ENCODE measurements at places on chromosomes 3 and 15. TPM values are rescaled to one million over a fixed set of nuclear protein-coding genes. Genes with fewer than 3 reads are reported as not detected.

GRCh38 chr15:90814191-90814821, 54.1 kb upstream of the FURIN start:
- H3K27me3 ChIP-seq: no peaks in the 10 kb centered on the region
- no peak overlapping the region for H3K4me3 ChIP-seq
- DNase-seq: no peak
- H3K4me1 ChIP-seq: peaks cover 10% of the 10 kb centered on the region
- no peaks in the 10 kb centered on the region for H3K36me3 ChIP-seq
- H3K27ac ChIP-seq: peak overlapping the region; percentile 9

DNA sequence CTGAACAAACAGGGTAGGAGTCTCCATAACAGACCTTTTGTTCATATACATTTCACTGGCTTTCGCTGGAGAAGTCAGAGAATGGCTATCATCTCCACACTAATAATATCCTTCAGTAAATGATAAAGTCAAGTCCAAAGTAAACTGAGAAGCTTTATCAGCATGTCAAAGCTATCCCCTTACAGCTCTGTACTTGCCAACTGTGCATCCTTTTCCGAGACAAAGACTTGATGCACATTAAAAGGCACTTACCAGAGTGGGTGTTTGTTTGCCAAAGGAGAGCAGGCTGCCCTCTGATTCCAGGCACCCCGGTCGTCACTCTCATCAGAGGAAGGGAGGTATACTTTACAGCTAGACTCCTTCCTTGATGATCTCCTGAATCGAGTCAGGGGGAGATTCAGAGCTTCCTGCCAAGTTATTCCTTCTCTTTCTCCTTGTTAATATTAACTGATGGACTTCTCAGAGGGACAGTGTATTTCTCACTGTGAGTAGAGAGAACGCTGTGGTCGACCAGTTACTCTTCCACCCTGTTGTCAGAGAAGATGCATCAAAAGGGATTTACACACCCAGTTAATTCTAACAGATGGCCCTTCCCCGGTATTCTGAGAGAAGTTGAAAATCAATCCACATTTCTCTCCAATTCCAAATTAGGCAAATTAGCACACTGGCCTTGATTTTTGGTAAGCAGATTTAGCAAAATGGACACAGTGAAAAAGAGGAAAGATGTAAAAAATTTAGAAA, 504.7 kb upstream of the NR2F2 start:
- DNase-seq: no peak
- no peak overlapping the region for H3K27ac ChIP-seq
- no peaks in the 10 kb centered on the region for H3K4me1 ChIP-seq
- no peaks in the 10 kb centered on the region for H3K27me3 ChIP-seq
- H3K4me3 ChIP-seq: no peak overlapping the region

The NGLY1 gene
- total RNA-seq: 154 TPM

DNA sequence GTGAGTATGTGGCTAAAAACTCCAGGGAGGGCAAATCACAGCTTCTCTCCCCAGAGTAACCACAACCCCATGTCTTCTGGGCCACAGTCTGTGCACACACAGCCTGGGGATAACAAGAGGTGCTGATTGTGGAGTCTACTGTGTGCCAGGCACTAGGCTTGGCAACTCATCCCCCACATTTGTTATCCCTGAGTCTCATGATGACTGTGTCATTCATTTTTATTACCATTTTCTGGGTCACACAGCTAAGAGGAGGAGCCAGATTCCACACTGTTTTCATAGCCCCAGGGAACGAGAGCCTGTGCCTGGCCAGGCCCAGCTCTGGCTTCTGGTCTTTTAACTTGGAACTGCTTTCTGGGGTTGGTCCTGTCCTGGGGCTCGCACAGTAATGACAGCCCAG, 34.5 kb downstream of the ESYT3 start:
- H3K27ac ChIP-seq: peak overlapping the region; percentile 33
- H3K36me3 ChIP-seq: no peaks in the 10 kb centered on the region
- H3K27me3 ChIP-seq: no peaks in the 10 kb centered on the region
- no peak overlapping the region for H3K4me3 ChIP-seq

The COX5A gene
- total RNA-seq: 135 TPM

- H3K36me3 ChIP-seq: no peaks in the 10 kb centered on the region
- H3K27ac ChIP-seq: no peak within 1 kb of the TSS
- peak; percentile 43 for DNase-seq
- no peak within 1 kb of the TSS for H3K4me3 ChIP-seq
- H3K27me3 ChIP-seq: peaks cover 74% of the 10 kb centered on the region
- H3K4me1 ChIP-seq: peaks cover 42% of the 10 kb centered on the region
Observed at GRCh38 chr15:28098766-28099554, at the start of gene OCA2. TSS of gene OCA2 (minus strand) at chr15:28099315. CDS start at chr15:28081874, 17,441 bp downstream.

DNA sequence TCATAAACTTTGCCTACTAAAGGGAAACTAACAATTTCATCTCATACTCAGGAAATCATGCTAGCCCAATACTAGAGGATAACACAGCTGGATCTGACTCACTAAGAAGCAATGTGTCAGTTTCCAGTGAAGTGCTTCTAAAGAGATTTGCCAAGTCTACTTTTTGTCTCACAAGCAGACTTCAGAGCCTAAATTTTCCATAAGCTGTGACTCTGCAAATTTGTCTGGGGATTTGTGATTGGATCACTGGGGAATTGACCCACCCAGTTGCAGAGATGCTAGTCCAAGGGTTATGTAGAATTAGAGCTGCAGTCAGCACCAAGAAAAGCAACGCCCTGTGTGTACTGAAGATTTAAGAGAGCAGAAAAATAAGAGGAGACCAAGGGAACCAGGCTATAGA, 647.1 kb downstream of the NTRK3 start:
- H3K27ac ChIP-seq: no peak overlapping the region
- H3K4me3 ChIP-seq: no peak overlapping the region
- no peaks in the 10 kb centered on the region for H3K36me3 ChIP-seq
- no peaks in the 10 kb centered on the region for H3K4me1 ChIP-seq
- no peaks in the 10 kb centered on the region for H3K27me3 ChIP-seq
- DNase-seq: no peak

GRCh38 chr3:190044142-190044541, 76.6 kb downstream of the P3H2 start:
- H3K27ac ChIP-seq: peak overlapping the region; percentile 60
- no peaks in the 10 kb centered on the region for H3K36me3 ChIP-seq
- H3K4me3 ChIP-seq: no peak overlapping the region
- H3K4me1 ChIP-seq: peaks cover 40% of the 10 kb centered on the region
- H3K27me3 ChIP-seq: no peaks in the 10 kb centered on the region

GRCh38 chr3:99576904-99577559, 61.4 kb upstream of the COL8A1 start:
- H3K27ac ChIP-seq: no peak overlapping the region
- no peak for DNase-seq
- no peaks in the 10 kb centered on the region for H3K4me1 ChIP-seq
- no peaks in the 10 kb centered on the region for H3K27me3 ChIP-seq

DNA sequence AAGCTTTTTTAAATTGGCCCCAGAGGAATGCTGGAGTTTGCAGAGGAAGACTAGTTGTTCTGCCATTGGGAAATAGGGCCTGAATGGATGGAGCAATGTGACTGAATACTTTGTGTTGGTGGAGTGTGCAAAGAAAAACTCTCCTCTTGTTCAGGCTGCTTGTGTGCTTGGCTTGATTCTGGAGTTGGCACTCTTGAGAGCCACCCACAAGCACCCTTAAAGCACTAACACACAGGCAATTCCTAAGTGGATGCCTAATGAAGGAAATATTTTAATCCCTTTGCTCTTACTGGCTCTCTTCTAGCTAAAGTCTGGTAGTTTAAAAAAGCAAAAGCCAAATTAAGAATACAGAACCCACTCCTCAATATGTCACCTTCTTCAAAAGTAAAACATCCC, 304.4 kb upstream of the C2CD4B start:
- DNase-seq: no peak
- peak overlapping the region; percentile 67 for H3K27ac ChIP-seq
- H3K4me1 ChIP-seq: peaks cover 12% of the 10 kb centered on the region
- H3K36me3 ChIP-seq: no peaks in the 10 kb centered on the region

DNA sequence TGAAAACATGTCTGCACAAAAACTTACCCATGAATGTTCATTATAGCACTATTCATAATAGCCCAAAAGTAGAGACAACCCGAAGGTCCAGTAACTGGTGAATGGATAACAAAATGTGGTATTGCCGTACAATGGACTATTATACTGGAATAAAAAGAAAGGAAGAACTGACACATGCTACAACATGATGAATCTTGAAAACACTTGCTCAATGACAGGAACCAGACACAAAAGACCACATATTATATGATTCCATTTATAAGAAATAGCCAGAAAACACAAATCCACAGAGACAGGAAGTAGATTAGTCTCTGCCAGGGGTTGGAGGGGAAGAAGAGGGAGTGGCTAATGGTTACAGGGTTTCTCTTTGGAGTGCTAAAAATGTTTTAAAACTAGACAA, 18.3 kb downstream of the SHC4 start:
- no peak overlapping the region for H3K4me3 ChIP-seq
- no peaks in the 10 kb centered on the region for H3K4me1 ChIP-seq
- no peaks in the 10 kb centered on the region for H3K36me3 ChIP-seq

GRCh38 chr3:169563775-169564059, 99.8 kb downstream of the MECOM start:
- H3K27ac ChIP-seq: no peak overlapping the region
- H3K4me1 ChIP-seq: no peaks in the 10 kb centered on the region
- no peak overlapping the region for H3K4me3 ChIP-seq
- H3K27me3 ChIP-seq: no peaks in the 10 kb centered on the region
- no peaks in the 10 kb centered on the region for H3K36me3 ChIP-seq

GRCh38 chr3:12970684-12971083, 102.5 kb downstream of the IQSEC1 start:
- peaks cover 13% of the 10 kb centered on the region for H3K4me1 ChIP-seq
- no peak overlapping the region for H3K4me3 ChIP-seq
- no peaks in the 10 kb centered on the region for H3K36me3 ChIP-seq
- no peak for DNase-seq
- no peaks in the 10 kb centered on the region for H3K27me3 ChIP-seq
- H3K27ac ChIP-seq: no peak overlapping the region

DNA sequence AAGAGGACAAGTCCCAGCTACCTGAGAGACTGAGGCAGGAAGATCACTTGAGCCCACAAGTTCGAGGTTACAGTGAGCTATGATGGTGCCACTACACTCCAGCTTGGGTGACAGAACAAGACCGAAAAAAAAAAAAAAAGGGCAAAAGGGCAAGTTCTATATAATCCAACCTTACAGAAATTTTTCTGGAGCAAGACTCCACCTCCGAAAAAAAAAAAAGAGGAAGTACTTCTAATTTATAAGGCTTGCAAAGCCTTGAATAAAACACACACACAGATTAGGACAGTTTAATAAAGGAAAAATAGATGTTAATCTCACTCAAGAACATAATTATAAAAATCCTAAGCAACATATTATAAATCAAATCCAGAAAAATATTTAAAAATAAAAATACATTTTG, 14.4 kb upstream of the XYLB start:
- H3K4me1 ChIP-seq: no peaks in the 10 kb centered on the region
- H3K27ac ChIP-seq: no peak overlapping the region
- no peak overlapping the region for H3K4me3 ChIP-seq
- H3K27me3 ChIP-seq: no peaks in the 10 kb centered on the region
- no peak for DNase-seq

GRCh38 chr3:182370949-182371348, 422.4 kb upstream of the ATP11B start:
- no peak for DNase-seq
- H3K36me3 ChIP-seq: no peaks in the 10 kb centered on the region
- H3K4me3 ChIP-seq: no peak overlapping the region
- no peak overlapping the region for H3K27ac ChIP-seq

The CDHR4 gene
- not detected for total RNA-seq

- no peaks in the 10 kb centered on the region for H3K27me3 ChIP-seq
- H3K4me3 ChIP-seq: no peak overlapping the region
- H3K27ac ChIP-seq: no peak overlapping the region
- DNase-seq: no peak
Observed at GRCh38 chr3:78204977-78205376, 1165.1 kb downstream of the ROBO2 start.

GRCh38 chr3:108415661-108416060, 94.7 kb downstream of the MYH15 start:
- no peak overlapping the region for H3K27ac ChIP-seq
- no peaks in the 10 kb centered on the region for H3K4me1 ChIP-seq
- no peaks in the 10 kb centered on the region for H3K36me3 ChIP-seq
- no peak overlapping the region for H3K4me3 ChIP-seq

DNA sequence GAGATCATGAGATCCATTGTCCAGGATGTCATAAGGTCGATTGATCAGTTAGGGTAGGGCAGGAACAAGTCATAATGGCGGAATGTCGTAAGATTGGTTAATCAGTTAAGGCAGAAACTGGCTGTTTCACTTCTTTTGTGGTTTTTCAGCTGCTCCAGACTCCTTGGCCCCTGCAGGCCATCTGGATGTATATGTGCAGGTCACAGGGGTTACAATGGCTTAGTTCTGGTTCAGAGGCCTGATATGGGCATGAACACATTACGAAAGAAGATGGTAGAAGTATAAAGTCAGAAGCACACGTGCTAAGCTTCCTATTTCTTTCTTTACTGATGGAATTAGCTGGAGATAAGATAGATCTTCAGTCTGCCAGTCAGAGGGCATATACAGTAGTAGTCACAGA, 315.4 kb upstream of the LRRC3B start:
- H3K4me1 ChIP-seq: no peaks in the 10 kb centered on the region
- H3K27ac ChIP-seq: no peak overlapping the region
- no peak overlapping the region for H3K4me3 ChIP-seq
- no peak for DNase-seq
- H3K27me3 ChIP-seq: no peaks in the 10 kb centered on the region

The ZNF385D gene
- total RNA-seq: 0.40 TPM

DNA sequence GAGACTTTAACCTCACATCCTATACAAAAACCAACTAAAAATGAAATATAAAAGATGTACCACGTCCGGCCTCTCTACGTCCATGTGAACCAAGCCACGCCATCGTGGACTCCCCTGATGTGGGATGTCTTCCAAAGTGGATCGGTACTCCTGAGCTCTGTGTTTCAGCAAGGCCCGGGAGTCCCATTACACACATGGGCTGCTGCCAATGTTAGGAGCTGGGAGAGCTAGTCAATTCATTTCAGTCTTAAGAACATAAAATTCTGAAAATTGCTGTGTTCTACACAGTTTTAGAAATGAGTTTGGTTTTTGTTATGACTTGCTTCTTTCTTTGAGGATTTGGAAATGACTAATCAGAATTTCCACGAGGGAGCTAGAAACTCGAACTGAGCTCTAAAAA, 131.0 kb downstream of the GABRG3 start:
- no peak for DNase-seq
- no peaks in the 10 kb centered on the region for H3K27me3 ChIP-seq
- H3K4me1 ChIP-seq: no peaks in the 10 kb centered on the region
- H3K27ac ChIP-seq: no peak overlapping the region
- H3K36me3 ChIP-seq: no peaks in the 10 kb centered on the region

GRCh38 chr3:173584838-173585831, 187.6 kb downstream of the NLGN1 start:
- H3K27me3 ChIP-seq: peaks cover 12% of the 10 kb centered on the region
- H3K4me1 ChIP-seq: no peaks in the 10 kb centered on the region
- peak; percentile 8 for DNase-seq
- peak overlapping the region; percentile 47 for H3K27ac ChIP-seq
- H3K4me3 ChIP-seq: peak overlapping the region; percentile 32

DNA sequence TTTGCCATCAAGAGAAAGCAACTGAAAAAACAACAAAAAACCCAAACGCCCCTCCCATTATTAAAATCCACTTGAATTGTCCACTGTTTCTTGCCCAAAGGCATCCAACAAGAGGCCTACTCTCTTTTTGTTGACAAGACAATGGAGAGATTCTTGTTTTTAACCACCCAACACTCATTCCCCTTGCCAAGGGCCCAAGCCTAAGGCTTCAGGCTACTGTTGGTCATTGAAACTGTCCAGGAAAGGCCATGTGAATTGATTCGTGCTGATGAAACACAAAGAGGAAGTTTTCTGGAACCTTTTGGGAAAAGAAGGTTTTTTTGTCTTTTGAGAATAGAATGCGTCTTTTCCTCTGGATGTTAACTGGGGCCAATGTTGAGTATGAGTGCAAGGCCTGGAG, 157.4 kb upstream of the PFN2 start:
- no peaks in the 10 kb centered on the region for H3K27me3 ChIP-seq
- no peaks in the 10 kb centered on the region for H3K36me3 ChIP-seq
- no peak overlapping the region for H3K27ac ChIP-seq
- no peak for DNase-seq
